WERI-Rb-1 (cell line): ENCODE measurements at places on chromosomes 16 and 17.
A peak's percentile ranks its signal among the peaks of the same experiment; 100 is the strongest.

DNA sequence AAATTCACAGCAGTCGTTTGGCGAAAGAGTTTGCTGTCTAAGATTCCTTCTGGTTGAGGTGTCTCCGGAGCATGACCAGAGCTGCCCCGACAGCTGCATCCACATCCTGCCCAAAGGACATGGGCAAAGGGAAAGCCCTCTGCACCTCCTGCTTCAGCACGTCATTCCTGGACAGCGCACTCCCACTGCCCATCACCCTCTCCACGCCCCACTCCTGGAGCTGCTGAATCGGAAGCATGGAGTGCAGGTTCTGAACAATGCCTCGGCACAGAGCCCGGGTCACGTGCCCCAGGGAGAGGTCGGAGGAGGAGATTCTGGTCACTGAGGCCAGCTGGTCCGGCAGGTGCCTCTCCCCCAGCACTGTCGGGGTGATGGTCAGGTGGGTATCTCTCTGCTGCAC, 1.3 kb upstream of the TRPV1 start:
- no peak for DNase-seq

- no peak for DNase-seq
Measured at GRCh38 chr17:76645481-76645880, 1.9 kb upstream of the ST6GALNAC1 start.

DNA sequence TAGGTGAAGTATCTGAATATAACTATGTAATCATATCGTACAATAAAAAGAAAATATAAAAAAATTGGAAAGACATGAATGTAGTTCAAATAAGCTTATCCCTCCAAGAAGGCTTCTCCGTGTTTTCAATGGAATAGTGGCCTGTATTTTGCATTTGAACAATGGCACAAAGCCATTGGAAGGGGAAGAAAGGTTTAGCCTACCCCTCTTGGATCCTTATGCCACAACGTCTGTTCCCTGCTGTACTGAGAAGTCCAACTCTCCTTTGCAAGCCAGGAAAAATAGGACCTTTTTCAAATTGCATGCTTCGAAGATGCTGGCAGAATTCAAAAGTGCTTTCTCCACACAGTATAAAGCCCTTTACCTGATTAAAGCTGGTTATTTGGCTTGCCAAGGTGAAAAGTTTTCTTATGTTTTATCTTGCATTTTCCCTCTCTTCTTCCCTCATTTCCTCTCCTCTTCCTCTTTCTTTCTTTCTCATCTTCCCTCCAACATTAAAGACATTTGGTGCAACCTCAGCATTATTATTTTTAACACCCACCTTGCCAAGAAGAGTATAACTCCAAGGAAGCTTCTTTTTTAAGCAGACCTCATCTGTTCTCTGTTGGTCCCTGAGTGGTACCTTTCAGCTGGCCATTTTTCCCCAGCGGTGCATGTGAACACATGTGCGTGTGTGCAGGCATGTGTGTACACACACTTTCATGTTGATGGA, 968.6 kb upstream of the RBFOX1 start:
- no peak for DNase-seq

- DNase-seq, result peak; percentile 95
Measured at GRCh38 chr17:79728169-79728907, 2.4 kb upstream of the ENPP7 start.

DNA sequence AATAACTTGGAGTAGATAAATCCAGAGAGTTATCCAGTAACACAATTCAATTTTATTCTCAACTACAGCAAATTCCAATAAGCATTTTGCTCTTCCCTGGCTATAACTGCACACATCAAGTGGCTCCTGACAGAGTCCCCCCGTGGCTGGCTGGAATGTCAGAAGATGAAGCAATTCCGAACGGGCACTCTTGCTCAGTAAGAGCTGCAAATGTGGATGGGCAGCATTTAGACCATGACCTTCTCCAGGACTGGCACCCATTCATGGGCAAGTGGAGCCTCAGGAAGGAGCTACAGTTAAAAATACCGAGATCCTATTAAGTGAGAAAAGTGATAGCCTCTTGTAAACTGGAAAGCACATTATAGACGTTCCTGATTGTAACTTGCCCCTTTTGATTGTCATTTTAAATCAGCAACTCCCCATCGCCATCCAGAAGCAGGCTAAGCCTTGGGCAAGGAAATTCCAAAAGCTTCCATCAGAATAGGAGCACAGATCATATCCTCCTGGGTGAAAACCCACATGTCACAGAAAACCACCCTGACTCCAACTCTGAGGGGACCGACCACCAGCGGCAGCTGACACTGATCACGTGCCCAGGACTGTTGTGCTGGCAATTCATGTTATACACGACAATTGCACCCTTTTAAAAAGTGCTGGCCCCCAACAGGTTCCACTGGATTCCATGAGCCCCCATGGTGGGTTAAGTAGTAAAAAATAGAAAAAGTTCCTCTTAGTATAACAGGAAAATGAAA, 7.1 kb downstream of the UBE2O start:
- DNase-seq, result no peak

DNA sequence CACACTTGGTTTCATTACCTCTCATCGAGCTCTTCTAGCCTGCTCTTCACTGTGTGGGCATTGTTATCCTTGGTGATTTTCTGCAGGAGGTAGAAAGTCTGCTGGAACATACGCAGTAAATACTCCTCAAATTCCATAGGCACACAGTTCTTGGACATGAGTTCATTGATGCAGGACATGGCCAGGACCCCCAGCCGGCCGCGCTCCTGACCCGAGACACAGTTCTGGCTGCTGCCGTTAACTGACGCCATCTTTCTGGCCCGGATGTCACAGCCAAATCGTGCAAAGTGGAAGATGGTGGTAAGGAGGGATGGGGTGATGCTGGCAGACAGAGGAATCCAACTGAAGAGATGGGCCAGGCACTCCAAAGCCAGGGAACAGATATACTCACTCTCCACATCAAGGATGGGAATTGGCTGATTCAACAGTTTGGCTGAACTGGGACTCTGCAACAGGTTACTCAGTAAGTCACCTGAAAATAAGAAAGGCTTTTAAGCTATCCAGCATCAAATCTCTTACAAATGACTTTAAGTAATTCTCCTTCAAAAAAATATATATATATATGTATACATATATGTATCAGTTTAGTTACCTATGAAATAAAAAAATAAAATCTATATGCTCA, 55.6 kb downstream of the XPO6 start:
- no peak for DNase-seq

DNA sequence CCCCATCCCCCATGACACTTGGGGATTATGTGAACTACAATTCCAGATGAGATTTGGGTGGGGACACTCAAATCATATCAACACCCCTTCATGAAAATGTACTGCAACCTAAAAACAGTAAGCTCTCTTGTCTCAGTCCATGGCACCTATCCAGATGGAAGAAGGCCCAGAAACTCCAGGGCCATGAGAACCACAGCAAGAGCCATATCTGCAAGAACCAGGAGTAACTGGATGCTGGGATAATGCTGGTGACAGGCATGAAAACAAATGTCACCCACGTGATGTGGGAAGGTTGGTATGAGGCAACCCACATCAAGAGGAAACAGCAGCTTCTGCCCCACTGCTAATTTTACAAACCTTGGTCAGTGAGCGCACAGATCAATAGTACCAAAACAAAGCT, 400.1 kb upstream of the ERCC4 start:
- DNase-seq, result no peak

DNA sequence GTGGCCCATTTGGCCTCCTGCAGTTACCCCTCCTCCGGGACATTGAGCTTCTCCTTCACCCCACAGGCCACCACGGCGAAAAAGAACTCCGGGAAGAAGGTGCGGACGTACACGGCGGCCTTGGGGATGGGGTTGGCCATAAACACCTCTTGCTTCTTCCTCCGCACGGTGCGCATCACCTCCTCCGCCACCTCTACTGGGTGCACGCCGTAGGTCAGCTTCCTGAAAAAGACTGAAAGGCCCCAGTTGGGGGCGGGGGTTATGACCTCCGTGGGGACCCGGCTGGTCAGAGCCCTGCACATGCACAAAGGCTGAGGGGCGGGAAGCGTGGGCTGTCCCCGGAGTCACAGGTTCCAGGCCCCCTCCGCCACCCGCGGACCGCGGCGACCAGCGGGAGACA, 19.9 kb downstream of the DHRS7C start:
- no peak for DNase-seq

DNA sequence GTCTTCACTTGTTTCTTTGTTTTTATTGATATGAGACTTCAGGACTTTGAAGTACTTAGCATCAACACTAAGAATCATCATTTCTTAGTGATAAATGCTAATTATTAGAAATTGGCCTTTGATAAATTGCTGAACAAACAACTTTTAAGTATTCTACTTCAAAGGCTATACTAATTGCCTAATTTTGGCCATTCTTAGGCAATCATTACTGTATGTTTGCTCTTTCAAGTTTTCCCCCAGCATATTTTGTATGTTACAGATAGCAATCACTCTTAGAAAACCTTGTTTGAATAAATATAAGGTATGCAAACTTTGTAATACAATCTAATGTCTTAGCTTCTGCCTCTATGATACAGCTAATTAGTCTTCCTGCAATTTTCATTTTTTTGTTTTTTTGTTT, 46.0 kb downstream of the NQO1 start:
- no peak for DNase-seq

DNA sequence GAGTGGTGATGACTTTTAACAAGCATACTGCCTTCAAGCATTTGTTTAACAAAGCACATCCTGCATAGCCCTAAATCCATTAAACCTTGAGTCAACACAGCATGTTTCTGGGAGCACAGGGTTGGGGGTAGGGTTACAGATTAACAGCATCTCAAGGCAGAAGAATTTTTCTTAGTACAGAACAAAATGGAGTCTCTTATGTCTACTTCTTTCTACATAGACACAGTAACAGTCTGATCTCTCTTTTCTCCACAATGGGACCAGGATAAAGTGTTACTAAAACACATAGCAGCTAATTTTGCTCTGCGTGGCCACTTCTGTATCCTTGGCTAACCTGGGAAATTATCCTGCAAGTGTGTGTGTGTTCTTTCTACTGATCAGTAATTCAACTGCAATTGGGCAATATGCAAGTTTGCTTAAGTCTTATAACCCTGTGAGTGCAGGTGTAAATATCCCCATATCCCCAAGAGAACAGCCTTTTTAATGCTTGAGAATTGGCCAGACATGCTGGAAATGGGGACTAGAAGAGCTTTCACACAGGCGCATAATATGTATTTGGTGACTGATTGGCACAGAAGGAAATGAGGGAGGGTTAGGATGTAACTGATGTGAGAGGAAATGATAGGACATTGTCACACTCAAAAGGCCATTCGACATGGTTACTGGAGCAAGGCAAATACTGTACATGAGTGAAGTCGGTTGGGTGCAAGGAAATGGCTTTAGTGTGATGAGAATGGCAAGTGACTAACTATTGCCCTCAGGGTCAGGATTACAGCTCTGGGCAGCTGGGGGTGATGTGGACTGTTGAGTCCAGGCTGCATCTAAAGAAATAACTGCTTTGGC, 10.8 kb upstream of the ANKS4B start:
- no peak for DNase-seq

DNA sequence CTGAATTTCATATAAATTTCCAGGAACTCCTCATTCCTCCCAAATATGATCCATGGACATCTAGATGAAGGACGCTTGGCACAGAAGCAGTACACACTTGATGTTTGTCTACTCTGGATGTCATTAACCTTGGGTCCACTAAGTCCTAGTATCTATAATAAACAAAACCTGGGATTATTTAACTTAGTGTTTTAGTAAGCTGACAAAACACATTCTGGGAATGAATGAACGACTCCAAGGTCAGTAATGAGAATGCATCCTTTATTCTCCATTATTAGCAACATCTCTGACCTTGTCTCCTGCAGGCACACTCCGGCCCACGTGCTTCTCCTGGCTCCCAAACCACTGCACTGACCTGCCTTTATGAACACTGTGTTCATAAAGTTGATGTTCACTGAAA, 24.1 kb upstream of the CDYL2 start:
- no peak for DNase-seq

DNA sequence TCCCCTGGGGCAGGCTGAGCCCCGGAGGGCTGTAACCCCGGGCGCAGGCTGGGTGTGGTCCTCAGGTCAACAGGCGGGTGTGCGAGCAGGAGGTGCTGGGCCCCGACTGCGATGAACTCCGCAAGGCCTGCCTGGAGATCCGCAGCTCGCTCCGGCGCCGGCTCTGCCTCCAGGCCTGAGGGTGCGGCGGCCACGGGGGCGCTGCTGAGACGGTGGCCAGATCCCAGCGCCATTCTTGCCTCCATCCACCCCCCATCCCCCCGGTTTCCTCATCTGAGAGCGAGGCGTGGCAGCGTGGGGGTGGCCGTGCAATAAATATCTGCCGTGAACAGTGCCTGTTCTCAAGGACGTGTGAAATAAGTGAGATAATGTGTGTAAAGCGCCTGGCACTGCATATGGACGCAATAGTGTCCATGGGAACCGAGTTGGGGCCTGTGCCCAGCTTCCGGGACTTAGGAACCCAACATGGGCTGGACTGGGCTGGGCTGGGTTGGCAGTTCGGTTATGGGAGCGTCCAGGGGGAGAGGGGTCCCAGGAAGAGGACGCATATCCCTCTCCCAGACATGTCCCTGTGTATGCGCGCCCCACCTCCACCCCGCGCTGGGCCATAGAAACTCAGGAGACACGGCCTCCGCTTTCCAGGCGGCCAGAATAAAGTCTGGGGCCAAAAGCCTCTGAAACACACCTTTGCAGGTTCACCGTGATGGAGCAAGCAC, 15.0 kb downstream of the ZNF213 start:
- peak; percentile 76 for DNase-seq

GRCh38 chr16:508884-509736, 18.4 kb upstream of the CAPN15 start:
- DNase-seq, result peak; percentile 87
